ENCODE measurements at places on chromosomes 16 and 17.

DNA sequence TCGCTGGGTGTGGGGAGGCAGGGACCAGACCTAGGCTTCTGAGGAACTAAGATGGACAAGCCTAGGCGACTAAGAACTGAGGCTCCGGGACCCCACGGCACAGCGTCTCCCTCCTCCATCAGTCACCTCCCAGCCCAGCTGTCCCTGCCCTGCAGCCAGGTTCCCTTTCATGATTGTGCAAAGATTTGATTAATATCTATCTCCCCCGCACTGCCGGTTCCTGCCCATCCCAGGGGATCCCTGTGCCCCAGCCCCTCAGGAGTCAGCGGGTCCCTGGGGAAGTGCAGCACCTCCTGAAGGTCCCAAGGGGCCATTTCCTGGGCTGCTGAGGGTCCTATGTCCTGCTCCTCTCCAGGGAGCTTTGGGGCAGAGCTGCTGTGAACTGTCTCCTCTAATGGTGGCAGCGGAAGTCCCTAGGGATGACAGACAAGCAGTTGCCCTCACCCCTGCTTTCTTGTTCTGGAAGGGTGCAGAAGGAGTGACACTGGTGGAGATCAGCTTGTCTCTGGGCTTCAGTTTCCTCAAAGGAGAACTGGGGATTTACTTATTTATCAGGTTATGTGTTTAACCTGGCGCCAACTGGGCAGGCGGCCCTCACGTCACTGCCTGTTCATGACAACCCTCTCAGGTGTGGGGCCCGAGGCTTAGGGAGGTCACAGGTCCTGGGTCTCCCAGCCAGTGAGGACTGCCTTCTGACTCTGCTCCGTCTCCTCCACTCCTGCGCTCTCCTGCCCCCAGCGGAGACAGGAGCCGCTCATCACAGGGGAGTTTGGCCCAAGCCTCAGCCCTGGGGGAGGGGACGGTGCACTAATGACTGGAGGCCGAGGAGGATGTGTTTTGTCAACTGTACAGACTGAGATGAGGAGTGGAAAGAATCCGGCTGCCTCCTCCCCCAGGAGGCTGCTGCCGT is 1.9 kb upstream of the C16orf74 start:
- DNase-seq, result peak; percentile 29

DNA sequence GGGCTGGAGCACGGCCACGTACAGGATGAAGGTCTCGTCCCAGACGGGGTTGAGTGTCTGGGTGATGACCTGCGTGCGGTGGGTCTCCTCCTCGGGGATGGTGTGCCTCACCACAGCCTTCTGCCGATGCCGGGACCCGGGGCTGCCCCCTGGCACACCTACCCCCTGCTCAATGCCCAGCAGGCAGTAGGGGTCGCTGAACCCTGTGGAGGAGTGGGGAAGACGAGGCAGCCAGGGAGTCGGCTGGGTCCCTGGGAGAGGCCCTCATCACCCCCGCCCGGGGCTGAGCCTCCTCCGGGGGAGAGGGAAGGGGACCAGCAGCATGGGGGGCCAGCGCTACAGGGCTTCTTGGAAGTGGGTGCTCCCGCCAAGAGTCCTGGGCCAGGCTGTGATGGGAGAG is 1.8 kb downstream of the UNC13D start:
- no peak for DNase-seq

DNA sequence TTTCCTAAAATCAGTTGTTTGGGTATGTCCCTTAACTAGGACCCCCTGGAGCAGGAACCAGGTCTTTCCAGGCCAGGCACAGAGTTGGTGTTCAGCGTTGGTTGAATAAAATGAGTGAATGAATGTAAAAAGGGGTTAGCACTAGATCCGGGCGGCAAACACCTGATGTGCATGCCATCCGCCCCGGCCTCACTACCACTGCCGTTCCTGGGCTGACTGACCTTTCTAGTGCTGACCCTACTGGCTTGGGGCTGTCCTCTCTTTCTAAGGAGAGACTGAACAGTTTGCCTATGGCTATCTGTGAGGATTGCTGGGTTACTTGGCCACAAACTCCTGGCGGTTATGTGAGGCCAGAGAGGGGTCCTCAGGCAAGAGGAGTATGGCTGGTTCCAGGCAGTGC is 10.1 kb upstream of the PHF12 start:
- no peak for DNase-seq

DNA sequence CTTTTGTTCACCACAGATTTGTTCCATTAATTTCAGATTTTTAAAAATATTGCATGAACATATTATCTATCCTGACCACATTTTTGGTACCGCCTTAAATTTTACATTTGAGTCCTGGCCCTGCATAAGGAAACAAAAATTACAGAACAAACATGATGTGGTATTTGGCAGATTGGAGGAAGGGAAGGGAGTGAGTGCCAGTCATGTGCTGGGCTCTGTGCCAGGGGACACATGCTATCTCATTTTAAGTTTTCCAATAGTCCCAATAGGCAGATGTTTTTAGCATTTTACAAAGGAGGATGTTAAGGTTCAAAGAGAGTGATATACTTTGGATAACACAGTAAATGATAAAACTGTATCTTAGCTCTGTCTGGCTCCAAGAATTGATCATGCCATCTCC is 185.1 kb downstream of the CDK5R1 start:
- no peak for DNase-seq

DNA sequence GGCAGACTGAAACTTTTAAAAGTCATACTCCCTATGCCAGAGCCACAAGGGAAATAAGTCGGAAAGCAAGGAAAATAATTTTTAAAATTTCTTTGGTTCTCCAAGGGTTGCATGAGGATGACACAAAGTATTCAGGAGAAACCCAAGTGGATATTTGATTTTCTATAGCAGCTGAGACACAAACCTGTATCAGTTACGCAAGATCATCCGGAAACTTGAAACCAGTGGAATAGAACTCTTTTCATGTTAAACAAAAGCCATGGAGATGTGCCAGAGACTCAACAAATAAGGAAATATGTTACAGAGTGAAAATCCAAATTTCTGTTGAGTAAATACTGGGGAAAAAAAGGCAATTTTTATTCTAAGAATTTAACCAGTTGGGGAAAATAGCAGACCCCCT is 294.7 kb downstream of the KIF2B start:
- no peak for DNase-seq

DNA sequence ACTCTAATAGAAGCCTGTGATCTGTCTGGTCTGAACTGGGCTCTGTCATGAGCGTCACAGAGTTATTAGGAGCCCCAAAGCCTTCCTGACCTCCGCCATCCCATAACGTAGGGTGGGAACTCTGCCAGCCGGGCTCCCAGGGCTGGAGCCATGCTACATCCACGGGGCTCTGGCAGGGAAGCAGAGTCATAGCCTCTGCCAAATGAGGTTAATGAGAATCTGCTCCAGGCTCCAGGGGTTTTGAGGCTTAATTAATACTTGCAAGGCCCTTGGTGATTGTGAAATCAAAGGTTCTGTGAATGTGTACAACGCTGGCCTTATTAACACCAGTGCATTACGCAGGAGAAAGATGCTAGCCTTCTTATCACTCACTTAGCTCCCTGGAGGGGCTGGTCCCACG is 42.4 kb upstream of the ZFP90 start:
- DNase-seq, result no peak

- DNase-seq, result no peak
Measured at GRCh38 chr17:77492446-77493237, 351.9 kb downstream of the SEC14L1 start.

- DNase-seq, result peak; percentile 93
Measured at GRCh38 chr16:85284141-85284817, 172.0 kb upstream of the CIBAR2 start.

- DNase-seq, result no peak
Measured at GRCh38 chr16:12535535-12536411, 267.9 kb downstream of the CPPED1 start.

DNA sequence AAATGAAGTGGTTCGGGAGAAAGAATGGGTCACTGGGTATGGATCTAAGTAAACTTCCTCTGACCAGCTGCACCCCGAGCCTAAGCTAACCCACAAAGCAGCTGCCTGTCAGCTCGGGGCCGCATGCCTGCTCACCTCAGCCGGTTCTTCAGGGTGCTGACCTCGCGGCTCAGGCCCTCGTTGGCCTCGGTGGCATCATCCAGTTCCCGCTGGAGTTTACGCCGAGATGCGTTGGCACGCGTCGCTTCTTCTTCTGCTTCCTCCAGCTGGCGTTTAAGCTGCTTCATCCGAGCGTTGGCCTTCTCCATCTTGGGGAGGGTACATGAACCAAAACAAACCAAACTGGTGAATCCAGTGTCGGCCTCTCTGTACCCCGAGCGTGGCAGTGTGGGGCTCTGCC is 41.1 kb downstream of the NDEL1 start:
- no peak for DNase-seq

GRCh38 chr17:511833-512251 is 159.2 kb upstream of the RPH3AL start:
- DNase-seq, result no peak

DNA sequence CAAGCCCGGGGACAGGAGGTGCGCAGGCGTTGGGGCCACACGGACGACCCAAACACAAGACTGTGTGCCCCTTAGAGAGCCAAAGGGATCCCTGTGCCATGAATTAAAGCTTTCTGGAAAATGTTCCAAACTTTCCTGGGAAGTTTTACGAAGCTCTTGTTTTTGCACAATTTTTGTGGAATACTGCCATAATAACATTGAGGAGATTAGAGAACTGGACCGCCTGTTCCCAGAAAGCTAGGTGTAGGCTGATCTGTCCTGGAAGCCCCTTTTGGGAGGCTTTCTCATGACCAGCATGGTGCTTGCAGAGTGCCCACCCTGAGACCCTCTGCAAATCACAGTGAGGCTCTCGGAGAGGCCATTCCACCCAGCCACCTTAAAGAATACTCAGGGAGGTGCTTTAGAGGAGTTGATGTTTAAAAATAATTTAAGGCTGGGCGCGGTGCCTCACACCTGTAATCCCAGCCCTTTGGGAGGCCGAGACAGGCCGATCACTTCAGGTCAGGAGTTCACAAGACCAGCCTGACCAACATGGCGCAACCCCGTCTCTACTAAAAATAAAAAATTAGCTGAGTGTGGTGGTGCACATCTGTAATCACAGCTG is 1.1 kb downstream of the KDM8 start:
- DNase-seq, result no peak

GRCh38 chr16:66610111-66610820 is 5.8 kb downstream of the CMTM3 start:
- peak; percentile 99 for DNase-seq

GRCh38 chr16:49366669-49367068 is 6.9 kb upstream of the C16orf78 start:
- DNase-seq, result no peak

GRCh38 chr17:76726776-76727718 is at the start of gene METTL23:
Gene METTL23 (plus strand): TSS chr17:76726839. CDS start chr17:76729711, 2,872 bp downstream.
- peak; percentile 78 for DNase-seq

DNA sequence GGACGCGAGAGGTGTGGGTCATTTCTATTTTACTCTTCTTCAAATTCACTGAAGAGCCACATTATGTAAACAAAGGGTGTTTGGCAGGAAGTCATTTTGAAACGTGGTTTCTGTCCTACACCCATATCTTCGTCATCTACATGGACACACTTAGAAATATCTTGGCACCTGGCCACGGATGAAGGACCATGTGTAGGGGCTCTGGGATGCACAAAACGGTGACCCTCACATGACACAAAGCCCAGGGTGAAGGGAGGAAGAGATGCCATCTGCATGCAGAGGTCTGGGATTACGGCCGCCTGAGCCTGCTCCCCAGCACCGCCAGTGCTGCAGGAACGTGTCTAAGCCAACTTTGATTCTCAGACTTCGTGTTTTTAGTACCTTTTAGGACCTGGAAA is 130.2 kb upstream of the CHMP6 start:
- DNase-seq, result no peak

DNA sequence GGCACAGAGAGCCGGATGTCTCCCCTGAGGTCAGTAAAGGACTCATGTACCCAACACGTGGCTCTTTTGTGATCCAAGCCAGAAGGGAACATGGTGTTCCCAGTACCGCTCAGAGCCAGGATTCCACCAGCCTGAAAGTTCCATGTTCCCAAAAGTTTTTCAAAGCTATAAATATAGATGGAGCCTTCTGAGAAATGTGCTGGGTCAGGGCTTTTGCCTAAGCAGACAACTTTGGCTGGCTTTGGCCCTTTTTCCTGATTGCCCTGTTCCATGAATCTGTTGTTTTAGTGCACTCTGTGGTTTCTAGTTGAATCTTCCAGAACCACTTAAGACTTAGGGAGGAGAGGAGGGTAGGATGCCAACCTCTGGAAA is 128.5 kb upstream of the HS3ST2 start:
- no peak for DNase-seq

- DNase-seq, result no peak
Measured at GRCh38 chr17:41717408-41718286, 5.5 kb downstream of the GAST start.

- DNase-seq, result no peak
Measured at GRCh38 chr17:1916316-1916715, 86.5 kb downstream of the RPA1 start.

GRCh38 chr16:4586291-4586690 is 28.4 kb downstream of the UBALD1 start:
- no peak for DNase-seq

- no peak for DNase-seq
Measured at GRCh38 chr17:17668358-17668757, 12.9 kb upstream of the RAI1 start.

DNA sequence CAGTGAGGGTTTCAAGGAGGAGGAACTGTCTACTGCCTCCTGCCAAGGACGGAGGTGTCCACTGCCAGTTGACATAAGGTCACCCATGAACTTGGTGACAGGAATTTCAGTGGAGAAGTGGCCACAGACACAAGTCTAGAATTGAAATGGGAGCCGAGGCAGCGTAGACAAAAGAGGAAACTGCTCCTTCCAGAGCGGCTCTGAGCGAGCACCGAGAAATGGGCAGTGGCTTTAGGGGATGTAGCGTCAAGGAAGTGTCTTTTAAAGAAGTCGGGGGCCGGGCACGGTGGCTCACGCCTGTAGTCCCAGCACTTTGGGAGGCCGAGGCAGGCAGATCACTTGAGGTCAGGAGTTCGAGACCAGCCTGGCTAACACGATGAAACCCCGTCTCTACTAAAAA is 3.1 kb upstream of the SERPINF1 start:
- DNase-seq, result no peak

GRCh38 chr16:81521141-81521626 is 76.6 kb downstream of the CMIP start:
- DNase-seq, result no peak

- DNase-seq, result no peak
Measured at GRCh38 chr17:76528156-76528527, 9.4 kb downstream of the CYGB start.

DNA sequence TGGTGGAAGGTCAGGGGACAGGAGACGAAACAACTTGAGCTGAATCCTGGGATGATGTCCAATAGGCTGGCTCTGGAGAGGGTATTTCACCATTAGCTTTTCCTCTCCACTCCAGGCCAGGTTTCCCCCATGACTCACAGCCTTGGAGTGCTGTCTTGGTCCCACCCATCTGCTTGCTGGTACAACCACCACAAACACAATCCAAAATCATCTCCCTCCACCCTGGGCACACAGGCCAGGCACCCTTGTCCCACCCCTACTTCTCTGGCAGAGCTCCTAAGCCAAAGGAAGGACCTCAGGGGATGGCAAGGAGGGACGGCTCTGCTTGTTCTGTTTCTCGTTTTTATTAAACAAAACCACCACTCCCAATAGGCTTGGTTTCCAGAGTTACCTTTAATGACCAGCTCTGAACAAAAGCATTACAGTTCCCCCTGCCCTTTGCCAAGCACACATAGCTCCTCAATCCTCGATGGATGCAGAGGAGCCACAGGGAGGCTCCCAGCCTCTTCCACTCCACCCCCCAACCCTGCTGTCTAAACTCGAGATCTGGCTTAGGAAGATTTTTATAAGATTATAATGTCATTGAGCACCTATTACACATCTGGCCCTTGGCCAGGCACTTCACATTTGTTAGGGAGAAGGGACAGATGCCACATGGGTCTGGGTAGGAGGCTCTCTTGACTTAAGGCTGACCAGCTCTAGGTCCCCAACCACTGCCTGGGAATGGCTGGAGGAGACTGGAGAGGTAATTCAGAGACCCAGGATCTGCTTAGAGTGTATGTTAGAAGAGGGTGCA is 13.3 kb downstream of the CAVIN1 start:
- peak; percentile 98 for DNase-seq

Data from NCI-H524 (cell line).